ENCODE measurements at places on chromosomes 5 and 9.

GRCh38 chr9:38022995-38023394, 46.0 kb downstream of the SHB start:
- DNase-seq, result peak; percentile 85

GRCh38 chr5:158513490-158514318, 586.0 kb downstream of the EBF1 start:
- no peak for DNase-seq

- no peak for DNase-seq
These were observed 62.2 kb upstream of the SLC2A8 start for GRCh38 chr9:127334725-127335124.

DNA sequence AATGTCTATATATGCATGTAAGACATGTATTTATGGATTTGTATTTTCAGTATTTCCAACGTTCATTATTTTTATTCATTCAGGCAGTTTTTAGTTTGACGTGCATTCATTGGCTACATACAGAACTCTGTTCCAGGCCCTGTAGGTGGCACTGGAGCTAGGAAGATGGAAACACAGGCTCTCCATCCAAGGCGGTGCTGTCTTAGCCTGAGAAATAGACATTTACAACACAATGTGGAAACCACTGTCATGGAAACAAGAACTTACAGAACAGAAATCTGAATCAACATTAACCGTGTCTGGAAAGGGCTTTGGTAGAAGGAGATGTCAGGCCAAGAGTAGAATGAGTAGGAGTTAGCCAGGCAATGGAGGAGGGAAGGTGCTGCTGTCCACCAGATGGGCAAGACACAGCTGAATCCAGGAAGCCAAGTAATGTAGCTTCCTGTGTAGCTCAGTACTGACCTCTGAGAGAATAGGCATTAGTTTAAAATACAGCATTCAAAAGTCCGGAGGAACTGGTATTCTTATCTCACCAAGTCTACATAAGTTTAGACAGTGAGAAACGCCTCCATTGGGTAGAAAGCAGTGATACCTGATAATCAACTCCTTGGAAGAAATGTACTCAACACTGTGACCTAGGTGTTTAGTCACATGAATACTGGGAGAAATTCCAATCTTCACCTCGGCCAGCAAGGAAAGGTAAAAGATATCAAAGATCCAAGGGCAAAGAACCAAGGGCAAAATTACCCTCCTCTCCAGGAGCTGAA, 388.6 kb upstream of the CDH6 start:
- DNase-seq, result peak; percentile 10

DNA sequence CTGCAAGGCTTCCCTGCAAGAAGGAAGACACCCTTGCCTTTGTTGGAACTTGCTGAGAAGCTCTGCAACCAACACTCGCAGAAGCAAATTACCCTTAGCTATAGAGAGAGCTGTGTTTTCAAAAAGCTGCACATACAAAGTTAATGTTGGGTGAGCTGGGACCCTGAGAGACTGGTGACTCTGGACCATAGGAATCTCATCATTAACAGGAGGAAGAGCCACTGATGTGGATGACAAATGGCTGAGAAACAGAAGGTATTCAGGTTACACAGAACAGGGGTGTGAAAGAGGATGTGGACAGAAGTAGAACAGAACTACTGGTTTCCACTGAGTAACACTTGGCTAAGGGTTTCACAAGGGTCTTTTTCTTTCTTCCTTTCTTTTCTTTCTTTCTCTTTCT, 493.5 kb downstream of the IRX1 start:
- DNase-seq, result no peak

- no peak for DNase-seq
These were observed 39.5 kb upstream of the PSD2 start for GRCh38 chr5:139755892-139756671.

GRCh38 chr9:17799369-17799768, 220.5 kb downstream of the SH3GL2 start:
- no peak for DNase-seq

DNA sequence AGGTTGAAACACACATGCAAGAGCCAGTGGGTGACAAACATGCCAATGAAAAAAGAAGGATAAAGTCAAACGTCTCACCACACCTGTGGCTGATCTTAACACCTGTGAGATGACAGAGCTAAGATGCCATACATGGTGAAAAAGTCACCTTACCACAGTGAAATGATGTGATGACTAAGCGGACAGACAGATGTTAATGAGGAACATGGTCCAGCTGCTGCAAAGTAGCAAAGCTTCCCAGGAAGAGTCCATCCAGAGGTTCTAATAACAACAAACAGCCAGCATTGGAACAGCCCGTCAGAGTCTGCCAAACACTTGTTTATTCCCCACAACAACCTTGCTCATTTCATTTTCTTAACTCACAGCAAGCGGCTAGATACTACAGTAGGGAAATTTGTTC, 1.9 kb downstream of the KIAA1191 start:
- no peak for DNase-seq

- no peak for DNase-seq
These were observed 18.3 kb downstream of the PSAT1 start for GRCh38 chr9:78314953-78315870.

- peak; percentile 50 for DNase-seq
These were observed 2.5 kb upstream of the TMEM174 start for GRCh38 chr5:73170522-73170921.

DNA sequence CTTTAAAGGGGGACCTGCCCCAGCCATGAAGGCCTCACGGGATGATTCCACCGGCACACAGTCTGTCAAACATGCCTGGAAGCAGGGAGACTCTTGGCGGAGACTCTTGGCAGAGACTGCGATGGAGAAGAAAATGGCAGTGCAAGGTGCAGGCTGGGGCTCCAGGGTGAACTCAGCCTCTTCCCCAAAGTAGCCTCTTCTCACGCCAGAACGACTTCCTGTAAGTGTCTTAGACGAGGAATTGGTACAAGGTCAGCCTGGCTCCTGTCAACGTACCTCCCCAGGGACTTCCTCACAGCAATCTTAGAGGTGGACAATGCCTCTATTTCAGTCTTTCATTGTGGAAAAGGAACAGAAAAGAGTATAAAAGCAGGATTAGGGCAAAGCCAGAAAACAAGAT, 109.3 kb downstream of the UGCG start:
- DNase-seq, result no peak

DNA sequence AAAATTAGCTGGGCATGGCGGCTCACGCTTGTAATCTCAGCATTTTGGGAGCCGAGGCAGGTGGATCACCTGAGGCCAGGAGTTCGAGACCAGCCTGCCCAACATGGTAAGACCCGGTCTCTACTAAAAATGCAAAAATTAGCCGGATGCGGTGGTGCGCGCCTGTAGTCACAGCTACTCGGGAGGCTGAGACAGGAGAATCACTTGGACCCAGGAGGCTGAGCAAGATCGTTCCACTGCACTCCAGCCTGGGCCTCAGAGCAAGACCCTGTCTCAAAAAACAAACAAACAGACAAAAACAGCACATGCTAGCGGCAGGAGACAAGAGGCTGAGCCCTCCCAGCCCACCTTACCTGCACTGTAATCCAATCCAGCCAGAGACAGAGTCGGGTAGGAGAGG, 1.1 kb upstream of the DOLPP1 start:
- no peak for DNase-seq

- no peak for DNase-seq
These were observed 22.4 kb downstream of the SMAD5 start for GRCh38 chr5:136155078-136155477.

GRCh38 chr9:97749928-97750327, 52.8 kb upstream of the XPA start:
- DNase-seq, result no peak

DNA sequence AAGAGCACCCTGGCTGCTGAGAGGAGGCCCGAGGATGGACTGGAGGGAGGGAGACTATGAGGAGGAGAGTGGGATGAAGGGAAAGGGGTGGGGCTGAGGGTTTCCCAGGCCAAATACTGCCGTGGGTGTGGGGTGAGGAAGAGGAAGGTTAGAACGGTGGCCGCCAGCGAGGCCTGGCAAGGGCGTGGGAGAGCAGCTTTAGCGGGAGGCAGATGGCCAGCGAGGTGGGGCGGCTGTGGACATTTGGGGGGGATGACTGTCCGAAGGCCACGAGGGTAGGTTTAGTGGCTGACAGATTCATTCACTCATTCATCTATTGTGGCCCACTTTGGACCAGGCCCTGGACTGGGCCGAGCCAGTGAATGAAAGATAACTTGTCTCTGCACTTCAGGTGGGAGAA, 47.8 kb upstream of the NEURL1B start:
- DNase-seq, result no peak

DNA sequence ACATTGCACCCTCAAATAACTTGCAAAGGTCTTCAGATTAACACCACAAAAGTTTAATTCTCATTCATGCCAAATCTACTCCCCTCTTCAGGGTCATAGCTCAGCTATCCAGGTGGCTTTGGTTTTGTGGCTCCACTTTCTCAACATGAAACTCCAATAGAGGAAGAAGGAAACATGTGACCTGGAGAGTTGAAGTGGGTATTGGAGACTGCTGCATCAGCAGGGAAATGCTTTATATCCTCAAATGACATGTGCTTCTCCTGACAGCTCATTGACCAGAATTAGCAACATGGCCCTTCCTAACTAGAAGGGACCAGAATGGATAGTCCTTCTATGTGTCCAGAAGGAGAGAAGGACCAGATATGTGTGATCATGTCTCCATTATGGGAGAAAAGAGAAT, 73.6 kb downstream of the TLR4 start:
- peak; percentile 48 for DNase-seq

- DNase-seq, result no peak
These were observed 4.3 kb upstream of the ZNF510 start for GRCh38 chr9:96782235-96782634.

GRCh38 chr9:92948038-92948534, 763 bp downstream of the FGD3 start:
- no peak for DNase-seq

DNA sequence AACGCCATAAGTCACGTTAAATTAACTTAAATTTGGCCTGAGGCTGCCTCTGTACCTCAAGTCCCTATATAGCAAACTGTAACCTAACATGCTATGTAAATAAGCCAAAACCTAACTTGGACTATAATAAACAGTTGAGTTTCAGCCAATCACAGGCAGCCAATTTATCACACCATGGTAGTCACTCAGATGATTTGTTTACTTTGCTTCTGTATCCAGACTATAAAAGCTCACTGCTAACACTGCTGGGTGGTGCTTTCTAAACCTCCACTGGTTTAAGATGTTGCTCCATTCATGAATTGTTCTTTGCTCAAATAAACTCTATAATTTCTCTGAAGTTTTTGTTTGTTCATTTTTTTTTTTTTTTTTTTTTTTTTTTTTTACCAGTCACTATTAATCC, 62.8 kb downstream of the TRPM3 start:
- DNase-seq, result no peak

DNA sequence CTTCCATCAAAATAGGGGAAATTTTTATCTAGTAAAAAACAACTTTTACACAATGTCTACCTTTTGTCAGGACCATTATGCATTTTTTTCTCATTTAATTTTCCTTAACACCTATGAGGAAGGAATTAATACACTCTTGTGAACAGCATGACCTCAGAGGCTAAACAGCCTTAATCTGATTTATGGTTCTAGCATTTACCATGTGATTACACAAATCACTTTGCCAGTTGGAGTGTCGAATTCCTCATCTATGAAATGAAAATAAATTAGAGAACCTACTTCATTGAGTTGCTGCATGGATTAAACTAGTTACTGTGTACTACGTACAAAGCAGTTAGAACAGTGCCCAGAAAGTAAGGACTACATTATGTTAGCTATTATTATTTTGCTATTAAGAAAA, 187.7 kb upstream of the MPDZ start:
- DNase-seq, result no peak

- DNase-seq, result peak; percentile 42
These were observed at the start of gene DPYSL3 for GRCh38 chr5:147509710-147510651. Gene DPYSL3, minus strand, starts transcription at chr5:147510068. Its CDS starts 210 bp downstream, at chr5:147509858.

DNA sequence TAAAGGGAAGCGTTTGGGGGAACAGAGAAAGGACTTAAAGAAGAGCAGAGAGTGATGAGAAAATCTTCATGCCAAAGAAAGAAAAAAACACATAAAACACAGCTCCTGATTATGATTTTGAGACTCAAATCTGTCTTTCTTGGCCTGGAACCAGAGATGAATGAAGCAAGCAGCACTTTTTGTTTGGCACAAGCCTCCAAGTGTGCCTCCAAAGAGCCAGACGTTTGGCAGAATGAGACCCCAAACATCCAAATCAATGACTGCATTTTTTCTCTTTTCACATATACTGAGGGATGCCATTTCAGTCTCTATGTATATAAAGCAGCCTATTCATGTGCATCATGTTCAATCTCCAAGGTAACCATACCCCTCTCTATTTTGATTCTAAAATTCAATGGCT, 424.2 kb downstream of the TUSC1 start:
- DNase-seq, result no peak

DNA sequence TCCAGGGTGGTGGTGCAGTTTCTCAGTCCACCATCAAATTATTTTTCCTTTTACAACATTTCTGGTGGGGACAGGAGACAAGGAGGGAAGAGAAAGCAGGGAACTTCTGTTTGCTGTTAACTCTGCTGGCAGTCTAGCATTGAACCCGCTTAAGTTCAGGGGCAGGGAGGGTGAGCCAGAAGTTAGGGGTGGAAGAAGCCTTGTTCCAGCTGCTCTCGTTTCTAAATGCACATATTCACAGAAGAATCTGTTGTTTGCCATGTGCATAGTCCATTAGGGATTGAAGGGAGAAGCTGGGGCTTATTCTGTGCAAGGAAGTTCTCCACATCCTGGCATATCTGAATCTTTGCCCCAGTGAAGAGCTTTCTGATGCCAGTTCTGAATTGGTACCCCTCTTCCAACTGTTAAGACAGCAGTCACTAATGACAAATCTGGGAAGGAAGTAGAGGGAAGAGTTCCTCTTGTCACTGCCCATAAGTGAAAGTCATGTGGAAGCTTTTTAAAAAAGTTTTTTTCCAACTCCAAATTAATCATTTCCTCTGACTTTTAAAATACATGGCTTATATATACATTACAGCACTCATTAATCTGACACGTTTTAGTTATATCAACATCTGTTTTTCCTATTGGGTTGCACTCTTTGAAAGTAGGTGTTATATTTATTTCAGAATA, 32.6 kb upstream of the ACOT12 start:
- peak; percentile 22 for DNase-seq

DNA sequence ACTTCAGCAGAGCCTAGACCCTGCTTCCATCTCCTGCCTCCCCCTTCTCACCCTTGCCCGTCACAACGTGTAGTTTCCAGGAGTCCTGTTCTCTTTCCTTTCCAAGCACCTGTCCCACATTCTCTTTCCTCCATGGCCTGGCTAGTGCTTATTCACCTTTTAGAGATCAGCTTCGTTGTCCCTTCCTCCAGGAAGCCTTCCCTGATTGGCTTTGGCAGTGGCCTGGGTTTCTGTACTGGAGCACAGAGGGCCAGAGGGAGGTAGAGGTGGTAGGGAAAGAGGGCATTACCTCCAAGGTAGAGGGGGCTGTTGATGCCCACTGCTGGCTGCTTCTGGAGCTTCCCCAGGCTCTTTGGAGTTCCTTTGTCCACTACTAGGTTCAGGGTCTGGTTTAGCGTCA, 93.7 kb upstream of the PANK3 start:
- no peak for DNase-seq

GRCh38 chr9:109801484-109801883, 21.5 kb downstream of the PALM2AKAP2 start:
- DNase-seq, result no peak

DNA sequence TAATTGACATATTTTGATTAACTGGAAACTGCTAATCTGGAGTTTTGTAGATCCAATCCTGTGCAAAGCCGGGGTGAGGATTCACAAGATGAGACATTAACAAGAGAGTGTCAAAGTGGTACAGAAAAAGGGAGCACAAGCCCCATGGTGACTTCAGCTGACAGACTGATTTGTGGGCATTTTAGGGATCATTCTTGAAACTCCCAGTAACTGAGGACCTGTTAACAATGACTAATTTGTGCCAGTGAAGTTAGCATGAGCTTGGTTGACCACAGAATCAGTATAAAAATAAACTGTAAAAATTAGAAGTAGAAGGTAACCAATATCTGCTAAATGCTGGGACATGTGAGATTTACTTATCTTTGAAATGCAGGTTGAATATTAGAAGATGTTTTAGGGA, 1578.3 kb downstream of the EFNA5 start:
- DNase-seq, result no peak

Measured in globus pallidus (tissue), 1 donor.